ENCODE measurements at places on chromosomes 5 and 9. TPM values are rescaled to one million over a fixed set of nuclear protein-coding genes. Genes with fewer than 3 reads are reported as not detected.

GFRA3 gene
- 0.61 TPM for polyA plus RNA-seq

DNA sequence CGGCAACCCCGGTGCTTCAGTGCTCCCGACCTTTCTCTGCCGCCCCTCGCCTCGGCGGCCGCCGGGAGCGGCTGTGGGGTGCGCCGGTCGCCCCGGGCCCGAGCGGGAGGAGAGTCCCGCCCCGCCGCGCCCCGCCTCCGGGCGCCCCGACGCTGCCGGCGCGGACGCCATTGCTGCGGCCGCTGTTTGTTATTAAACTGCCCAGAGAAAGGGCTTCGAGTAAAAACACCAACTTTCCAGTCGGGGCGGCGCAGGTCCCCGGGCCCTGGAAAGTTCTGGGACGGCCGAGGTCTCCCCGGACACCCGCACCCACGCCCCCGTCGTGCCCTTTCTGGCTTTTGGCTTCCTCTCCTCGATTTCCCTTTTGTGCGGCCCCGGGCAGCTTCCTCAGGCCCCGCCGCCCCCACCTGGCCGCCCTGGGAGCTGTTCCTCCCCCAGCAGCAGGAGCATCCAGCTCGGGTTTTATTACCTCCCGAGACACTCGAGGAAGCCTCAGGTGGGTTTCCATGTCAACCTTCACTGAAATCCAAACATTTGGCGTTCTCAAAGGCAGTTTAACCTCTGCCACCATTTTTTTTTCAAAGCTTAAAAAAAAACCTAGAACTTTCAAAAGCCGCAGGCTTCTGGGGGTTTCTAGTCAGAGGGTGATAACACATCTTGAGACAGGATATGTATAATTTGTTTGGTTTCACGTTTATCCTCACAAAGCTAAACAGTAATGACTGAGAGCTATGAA, 334.4 kb downstream of the CWC27 start:
- peak; percentile 75 for DNase-seq

GRCh38 chr9:136522314-136523237, 23.3 kb downstream of the NOTCH1 start:
- no peak for DNase-seq

- peak; percentile 34 for DNase-seq
Observed at GRCh38 chr5:1007681-1008450, 736 bp upstream of the NKD2 start.
